ENCODE measurements at places on chromosomes 6 and 20.

DNA sequence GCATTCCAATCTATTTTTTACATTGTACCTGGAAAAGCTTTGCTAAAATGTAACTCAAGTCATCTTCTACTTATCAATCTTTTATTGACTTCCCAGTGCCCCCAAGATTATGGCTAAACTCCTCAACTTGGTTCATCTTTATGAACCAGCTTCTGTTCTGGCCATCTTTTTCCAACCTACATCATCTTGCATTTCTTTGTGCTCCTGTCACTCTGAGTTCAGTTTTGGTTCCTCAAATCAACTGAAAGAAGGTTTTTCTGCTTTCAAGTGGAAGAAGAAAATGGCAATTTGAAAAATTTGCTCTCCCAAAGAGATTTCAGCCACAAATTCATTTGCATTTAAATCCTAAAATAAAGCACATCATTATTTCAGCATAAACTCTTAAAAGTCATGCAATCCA lies 41.8 kb downstream of the GPX5 start:
- DNase-seq, result no peak

DNA sequence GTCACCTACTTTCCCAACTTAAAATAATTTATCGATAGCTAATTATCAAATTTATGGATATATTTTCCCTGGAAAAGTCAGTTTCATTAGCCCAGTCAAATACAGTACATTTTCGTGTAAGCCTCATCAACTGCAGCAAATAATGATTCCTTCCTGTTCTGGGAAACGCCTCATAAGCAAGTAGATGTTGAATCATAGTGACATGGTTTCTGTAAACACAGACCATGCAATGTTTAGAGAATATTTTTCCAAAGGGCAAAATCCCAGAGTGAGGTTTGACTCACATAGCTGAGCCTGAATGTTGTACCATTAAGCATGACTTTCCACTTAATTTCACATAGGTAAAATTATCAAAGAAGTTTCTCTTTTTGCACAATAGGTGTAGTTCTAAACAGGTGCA lies 16.7 kb upstream of the VNN1 start:
- DNase-seq, result no peak

GRCh38 chr20:55667955-55668354 lies 337.4 kb downstream of the CBLN4 start:
- no peak for DNase-seq

DNA sequence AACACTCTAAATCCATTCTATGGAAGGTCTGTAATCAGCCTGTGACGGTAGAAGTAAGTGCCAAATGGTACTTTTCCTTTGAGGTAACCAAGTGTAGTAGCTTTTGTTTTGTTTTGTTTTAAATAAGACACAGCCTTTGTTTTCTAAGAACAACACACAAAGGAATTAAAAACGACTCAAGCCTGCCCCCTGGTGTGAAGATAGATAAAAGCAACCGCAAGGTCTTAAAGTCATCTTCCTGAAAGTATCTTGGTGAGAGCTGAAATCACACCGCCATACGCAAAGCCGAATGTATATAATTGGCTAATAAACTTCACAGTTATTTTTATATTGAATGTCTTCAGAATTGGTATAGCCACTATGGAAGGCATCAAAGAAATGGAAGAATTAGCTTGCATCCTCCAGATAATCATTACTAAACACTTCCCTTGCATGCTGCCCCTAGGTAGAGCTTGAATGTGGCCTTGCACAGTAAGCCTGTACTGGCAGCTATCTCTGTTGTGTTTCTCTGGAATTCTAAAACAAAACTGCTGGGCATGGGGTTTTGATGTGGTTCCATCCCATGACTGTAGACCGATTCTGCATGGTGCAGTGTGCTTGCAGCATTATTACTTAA lies 95.6 kb downstream of the LAMP5 start:
- peak; percentile 70 for DNase-seq

DNA sequence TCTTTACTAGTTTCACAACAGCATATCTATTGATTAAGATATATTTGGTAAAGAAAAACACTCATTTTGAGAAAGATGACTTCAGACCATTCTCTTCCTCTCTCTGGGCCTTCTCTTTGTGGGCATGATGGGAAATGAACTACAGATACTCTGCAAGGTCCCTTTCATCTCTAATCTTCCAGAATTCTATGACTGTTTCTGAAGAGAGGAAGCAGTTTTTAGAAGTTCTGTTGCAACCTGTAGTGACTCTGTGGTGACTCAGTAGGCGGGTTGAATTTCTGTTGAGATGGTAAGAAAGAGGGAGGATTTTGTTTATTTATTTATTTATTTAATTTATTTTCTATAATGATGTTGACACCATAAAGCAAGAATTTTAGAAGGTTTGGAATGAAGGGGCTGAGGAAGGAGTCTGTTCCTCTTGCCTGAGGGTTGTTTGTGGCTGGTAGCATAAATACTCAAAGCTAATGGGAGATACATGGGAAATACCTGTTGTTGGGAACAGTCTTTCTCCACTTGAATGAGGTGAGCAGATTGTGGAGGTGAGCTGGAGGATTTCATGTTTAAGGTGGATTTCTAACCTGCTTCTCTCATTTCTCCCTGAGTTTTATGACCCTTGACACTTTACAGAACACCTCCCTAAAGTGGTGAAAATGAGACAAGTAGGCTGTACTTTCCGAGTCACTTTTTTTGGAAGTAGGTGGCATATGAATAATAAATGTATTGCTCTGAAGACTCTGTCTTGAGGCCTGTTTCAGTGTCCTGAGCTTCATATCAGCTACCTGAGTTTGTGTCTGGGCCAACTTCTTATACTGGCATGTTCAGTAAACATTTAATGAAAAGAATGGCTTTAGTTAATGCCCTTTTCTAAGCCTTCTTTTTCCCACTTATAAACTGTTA lies 15.0 kb downstream of the ACSS2 start:
- no peak for DNase-seq

Measured in NCI-H187 (cell line).